Thymus (tissue), 14 donors: ENCODE measurements at places on chromosomes 2 and 18. TPM values are rescaled to one million over a fixed set of nuclear protein-coding genes. Genes with fewer than 3 reads are reported as not detected.

GRCh38 chr2:239537633-239538356, 137.0 kb upstream of the HDAC4 start:
- no peak for DNase-seq

DNA sequence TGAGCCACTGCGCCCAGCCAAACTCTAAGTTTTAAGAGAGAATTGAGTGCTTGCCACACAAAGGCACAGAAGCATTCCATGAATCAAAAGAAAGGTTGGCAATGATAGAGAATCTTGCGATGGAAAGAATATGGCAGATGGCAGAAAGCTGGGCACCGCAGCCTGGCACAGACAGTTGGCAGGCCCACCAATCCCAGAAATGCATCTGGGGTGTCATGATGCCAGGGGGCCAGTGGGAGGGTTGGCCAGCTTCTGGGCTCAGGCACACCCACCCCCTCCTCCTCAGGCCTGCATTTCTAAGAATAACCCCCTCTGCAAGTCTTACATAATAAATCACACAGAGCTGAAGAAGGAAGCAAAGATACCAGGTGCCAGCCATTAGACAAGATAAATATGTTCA, 19.6 kb downstream of the ZNF2 start:
- no peak for DNase-seq

GRCh38 chr18:50232419-50232818, 33.9 kb downstream of the CFAP53 start:
- DNase-seq = no peak

Gene CD28
- polyA plus RNA-seq = 27.2 TPM
